NCI-H1417 treated with DMSO at 0.1 percent for 48 hours (cell line): ENCODE measurements at places on chromosomes 6 and 20.

- no peak for DNase-seq
Observed at GRCh38 chr6:52144196-52145076, 41.7 kb upstream of the IL17A start.

GRCh38 chr6:91291071-91291470 lies 704.2 kb upstream of the MAP3K7 start:
- no peak for DNase-seq

DNA sequence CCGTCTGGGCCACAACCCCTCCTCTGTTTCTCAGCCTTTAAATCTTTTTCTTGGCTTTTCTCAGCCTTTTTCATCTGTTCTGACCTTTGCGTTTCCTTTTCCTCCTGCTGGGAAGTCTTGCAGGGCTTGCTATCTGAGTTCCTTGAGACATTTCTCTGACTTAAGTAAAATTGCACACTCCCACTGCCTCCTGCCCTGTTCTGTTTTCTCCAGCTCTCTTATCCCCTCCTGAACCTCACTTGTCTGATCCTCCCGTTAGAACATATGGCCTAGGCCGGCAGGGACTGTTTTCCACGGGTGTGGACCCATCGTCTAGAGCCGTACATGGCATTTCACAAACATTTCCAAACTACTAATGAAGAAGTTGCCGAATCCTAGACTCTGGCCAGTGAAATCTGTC lies 63.0 kb downstream of the ARID1B start:
- no peak for DNase-seq

GRCh38 chr6:8434727-8435092 lies 635 bp downstream of the SLC35B3 start:
- no peak for DNase-seq

DNA sequence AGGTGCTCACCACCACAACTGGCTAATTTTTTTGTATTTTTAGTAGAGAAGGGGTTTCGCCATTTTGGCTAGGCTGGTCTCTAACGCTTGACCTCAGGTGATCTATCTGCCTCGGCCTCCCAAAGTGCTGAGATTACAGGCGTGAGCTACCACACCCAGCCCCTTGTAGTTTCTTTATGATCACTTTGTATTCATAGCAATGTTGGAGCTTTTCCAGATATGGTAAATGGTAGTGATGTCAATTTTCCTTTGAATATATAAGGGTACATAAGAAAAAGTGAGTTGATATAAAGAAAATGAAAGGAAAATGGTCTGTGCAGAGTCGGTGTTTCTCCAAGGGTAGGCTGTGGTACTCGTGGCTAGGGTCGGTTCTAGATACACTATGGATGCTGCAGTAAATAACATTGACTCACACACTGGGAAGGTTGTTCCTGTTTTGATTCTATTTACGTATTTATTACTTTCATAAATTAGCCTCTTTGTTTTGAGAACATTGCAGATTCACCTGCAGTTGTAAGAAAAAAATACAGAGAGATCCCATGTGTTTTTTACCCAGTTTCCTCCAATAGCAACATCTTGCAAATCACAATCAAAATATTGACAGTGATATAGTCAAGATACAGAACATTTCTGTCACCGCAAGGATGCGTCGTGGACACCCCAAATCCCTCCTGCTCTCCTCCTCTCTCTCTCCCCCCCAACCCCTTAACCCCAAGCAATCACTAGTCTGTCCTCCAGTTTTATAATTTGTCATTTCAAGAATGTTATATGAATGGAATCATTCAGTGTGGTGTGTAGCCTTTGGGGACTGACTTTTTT lies 2.5 kb downstream of the ZNF831 start:
- DNase-seq = no peak

GRCh38 chr20:2801286-2801728 lies 880 bp upstream of the CPXM1 start:
- no peak for DNase-seq

DNA sequence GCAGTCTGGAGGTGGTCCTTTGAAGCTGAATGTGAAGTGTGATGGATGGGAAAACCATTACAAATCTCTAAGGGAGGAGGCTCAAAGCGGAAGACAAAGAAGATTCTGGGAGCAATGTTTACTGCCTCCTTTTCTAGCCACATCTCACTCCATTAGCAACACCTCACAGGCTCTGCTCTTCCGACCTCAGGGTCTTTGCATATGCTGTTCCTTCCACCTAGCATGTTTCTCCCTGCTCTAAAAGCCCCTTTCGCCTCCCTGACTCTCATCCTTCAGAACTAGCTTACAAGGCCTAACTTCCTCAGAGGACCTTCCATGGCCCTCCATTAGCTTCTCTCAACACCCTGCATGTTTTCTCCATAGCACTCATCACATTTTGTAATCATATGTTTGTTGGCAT lies 4.6 kb upstream of the TCP11 start:
- no peak for DNase-seq

DNA sequence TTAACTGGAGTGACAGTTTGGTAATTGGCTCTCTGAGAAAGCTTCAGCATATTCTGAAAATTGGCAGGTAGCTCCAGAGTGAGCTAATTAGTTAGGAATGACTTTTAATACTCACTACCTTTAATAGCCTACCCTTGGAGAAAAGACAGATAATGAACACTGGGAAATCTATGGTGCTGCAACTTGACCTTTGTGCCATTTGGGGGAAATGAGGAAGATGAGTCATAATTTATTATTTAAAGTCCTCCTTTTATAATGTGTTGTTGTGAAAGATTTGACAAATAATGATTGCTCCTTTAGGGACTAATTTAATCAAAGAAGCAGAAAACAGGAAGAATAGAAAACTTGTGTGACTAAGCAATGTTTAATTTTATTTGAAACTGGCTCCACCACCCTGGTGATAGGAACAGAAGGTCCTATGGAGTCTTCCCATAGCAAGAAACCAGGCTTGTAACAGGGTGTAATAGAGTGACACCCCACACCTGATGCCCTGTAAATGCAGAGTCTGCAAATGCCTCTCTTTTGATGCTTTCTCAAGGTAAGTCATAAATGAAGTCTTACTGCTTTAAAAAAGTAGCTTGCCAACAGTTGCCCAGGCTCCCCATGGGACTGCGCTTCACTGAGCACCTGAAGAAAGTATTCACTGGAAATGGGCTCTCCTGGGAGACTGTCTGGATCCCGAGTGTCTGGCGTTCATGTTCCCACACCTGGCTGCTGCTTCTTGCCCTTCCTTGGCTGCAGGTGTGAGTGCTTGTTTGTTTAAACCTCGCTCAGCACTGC lies 134.4 kb downstream of the LRRC1 start:
- DNase-seq = no peak

GRCh38 chr6:137910843-137911456 lies 43.9 kb downstream of the TNFAIP3 start:
- no peak for DNase-seq

GRCh38 chr6:150403458-150404246 lies 34.8 kb downstream of the IYD start:
- DNase-seq = no peak

DNA sequence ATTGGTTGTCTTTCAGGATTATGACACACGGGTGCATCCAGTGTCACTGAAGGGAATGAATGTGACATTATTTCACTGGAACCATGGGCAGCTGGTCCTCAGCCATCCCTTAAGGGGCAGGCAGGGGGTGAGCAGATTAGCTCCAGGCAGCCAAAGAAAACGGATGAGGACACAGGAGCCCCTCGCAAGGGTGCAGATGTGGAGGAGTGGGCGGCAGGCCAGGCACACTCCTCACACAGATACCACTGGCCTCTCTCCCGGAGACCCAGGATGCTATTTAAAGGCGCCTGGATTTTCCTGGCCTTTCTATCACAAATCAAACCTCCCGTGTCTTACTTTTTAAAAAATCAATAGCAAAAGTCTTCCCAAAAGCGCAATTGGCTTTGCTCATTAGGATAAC lies 210.4 kb downstream of the TAF4 start:
- DNase-seq = no peak

GRCh38 chr6:13302291-13302690 lies 26.0 kb downstream of the TBC1D7 start:
- no peak for DNase-seq

GRCh38 chr20:57665589-57665971 lies 44.2 kb downstream of the PMEPA1 start:
- no peak for DNase-seq

GRCh38 chr6:128305228-128305627 lies 215.2 kb downstream of the PTPRK start:
- no peak for DNase-seq

GRCh38 chr6:41791305-41791704 lies 3.8 kb downstream of the TOMM6 start:
- DNase-seq = no peak

DNA sequence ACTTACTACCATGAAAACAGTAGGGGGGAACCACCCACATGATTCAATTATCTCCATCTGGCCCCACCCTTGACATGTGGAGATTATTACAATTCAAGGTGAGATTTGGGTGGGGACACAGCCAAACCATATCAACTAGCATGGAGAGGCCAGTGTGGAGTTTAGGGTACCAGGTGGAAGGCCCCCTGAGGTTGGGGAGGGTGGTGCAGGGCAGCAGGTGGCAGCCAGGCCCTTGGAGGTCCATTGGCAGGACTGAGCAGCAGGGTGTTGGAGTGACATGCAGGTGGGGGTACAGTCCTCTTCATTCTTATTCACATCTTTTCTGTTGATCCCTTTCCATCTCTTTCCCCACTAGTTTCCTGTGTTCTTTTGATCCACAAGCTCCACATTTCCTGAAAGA lies 42.9 kb downstream of the PHACTR3 start:
- DNase-seq = no peak

DNA sequence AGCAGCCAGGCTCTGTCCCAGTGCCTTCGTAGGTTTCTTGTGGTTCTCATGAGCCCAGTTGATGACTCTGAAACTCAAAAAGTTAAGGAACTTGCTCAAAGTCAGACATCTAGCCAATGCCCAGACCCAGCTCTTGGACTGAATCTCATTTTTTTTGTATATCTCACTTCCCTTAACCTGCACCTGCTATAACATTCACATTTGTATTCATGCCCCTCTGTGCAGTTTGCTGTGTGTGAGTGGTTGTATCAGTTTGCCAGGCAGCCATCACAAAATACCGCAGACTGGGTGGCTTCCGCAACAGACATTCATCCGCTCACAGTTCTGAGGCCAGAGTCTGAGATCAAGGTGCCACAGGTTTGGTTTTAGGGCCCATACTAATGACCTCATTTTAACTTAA lies 49.9 kb downstream of the IPCEF1 start:
- DNase-seq = no peak

GRCh38 chr6:41326092-41326491 lies 9.3 kb upstream of the NCR2 start:
- no peak for DNase-seq

DNA sequence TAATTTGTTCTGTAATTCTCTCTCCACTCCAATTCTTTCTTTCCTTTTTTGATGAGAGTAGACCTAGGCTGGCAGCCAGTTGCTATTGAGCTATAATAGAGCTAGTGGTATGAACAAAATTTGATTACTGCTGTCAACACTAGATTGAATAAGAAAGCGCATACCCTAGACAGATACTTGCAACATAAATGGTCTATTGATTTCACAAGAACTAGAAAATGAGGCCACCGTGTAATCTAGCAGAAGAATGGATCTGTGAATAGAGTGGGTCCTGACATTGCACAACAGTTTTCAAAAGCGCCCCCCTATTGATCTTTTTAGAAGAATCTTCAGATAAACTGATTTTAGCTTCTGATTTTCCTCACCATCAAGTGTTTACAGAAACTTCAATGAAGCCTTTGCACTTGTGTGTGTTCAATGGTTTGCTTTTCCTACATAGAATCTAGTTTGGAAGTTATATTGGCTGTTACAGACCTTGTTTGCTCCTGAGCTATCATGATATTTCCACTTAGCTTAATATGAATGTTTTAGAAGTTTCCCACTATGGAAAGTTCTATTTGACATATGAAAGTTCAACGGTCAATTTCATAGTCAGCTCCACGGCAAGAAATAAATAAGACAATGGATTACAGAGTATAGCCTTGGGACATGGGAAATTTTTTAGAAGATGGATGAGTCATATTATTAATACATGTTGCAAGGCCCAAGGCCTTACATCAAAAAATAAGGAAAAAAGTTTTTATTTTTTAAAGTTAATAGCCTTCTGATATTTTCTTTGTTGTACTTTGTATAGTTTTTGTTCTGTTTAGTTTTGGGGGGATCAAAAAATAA lies 55.6 kb downstream of the UTRN start:
- no peak for DNase-seq

DNA sequence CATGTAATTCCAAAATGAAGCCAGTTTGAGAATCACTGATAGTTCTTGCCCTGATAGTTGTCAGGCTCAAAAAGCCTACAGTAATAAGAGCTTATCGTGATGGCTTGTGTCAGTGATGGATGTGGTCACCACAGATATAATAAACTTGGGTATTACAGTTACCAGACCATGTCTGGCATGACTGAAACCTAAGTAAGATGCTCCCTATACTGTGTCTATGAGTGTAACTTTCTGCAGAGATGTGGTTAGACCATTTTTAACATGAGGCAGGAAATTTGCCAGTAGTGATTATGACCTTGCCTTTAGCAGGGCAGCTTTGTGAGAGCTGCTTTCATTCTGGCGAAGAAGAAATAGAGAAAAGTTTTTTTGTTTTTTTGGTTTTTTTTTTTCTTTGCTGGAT lies 90.2 kb downstream of the ANKS1A start:
- no peak for DNase-seq

- DNase-seq = no peak
Observed at GRCh38 chr6:38453861-38454260, 185.9 kb downstream of the BTBD9 start.

GRCh38 chr6:167113047-167113754 lies 9.7 kb upstream of the CCR6 start:
- no peak for DNase-seq

DNA sequence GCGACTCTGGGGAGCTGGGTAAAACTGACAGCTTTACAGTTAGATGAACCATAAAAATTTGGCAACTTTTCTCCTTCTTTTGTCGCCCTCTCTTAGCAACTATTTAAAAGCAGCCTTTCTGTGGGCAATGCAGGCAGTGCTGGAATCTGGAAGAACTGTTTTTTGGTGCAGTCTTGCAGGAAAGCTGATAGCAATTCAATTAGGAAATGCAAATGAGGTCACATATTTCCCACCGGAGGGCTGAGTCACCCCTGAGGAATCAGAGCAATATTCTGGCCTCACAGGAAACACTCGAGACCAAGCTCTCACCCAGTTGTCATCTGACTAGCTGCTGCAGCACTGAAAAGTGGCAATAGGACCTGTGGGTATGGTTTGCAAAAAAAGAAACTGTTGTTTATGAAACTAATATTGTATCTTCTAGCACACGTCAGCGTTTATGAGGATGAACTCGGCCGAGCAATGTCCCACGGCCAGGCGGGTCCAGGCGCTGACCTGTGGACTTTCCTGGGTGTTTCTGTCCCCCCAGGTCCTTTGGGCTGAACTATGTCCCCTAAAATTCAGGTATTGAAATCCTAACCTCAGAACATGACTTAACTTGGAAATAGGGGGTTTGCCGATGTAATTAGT lies 312.3 kb downstream of the TAF4 start:
- DNase-seq = no peak

GRCh38 chr6:162541019-162541601 lies 186.5 kb downstream of the PRKN start:
- no peak for DNase-seq

- no peak for DNase-seq
Observed at GRCh38 chr6:1306133-1306532, 5.8 kb upstream of the FOXQ1 start.
